ENCODE measurements at places on chromosomes 13 and 19.
A peak's percentile ranks its signal among the peaks of the same experiment; 100 is the strongest.

- DNase-seq = no peak
Measured at GRCh38 chr13:48629277-48629676, 24.5 kb upstream of the CYSLTR2 start.

DNA sequence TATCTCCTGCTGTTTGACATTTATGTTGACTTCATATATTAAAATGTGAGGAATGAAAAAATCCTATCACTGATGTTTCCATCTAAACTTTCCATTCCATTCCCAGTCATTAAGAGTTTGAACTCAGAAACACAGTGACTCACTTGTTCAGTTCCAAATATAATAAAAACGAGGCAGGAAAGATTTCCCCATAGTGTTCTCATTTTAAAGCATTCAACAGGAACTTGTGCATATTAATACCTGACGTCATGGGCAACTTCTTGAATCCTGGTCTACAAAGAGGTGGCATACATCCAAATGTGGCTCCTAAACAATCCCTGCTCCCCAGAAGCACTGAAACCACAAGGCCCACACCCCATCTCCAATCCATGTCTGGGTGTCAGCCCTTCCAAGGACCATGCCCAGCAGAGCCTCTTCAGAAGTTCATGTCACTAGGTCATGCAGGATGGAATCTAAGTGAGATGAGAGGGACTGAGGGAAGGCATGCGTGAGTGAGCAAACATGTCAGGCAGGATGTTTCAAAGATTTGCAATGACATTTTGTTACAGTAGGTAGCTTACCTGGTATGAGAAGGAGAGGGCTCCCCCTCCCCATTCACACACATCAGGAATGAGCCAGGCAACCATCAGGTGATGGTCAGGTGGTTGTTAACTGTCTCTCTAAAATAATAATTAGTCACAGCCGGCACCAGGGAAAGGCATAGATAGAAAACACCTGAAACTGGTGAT, 9.4 kb upstream of the ERVV-2 start:
- no peak for DNase-seq

GRCh38 chr13:65310663-65311328, 1919.3 kb downstream of the PCDH9 start:
- no peak for DNase-seq

DNA sequence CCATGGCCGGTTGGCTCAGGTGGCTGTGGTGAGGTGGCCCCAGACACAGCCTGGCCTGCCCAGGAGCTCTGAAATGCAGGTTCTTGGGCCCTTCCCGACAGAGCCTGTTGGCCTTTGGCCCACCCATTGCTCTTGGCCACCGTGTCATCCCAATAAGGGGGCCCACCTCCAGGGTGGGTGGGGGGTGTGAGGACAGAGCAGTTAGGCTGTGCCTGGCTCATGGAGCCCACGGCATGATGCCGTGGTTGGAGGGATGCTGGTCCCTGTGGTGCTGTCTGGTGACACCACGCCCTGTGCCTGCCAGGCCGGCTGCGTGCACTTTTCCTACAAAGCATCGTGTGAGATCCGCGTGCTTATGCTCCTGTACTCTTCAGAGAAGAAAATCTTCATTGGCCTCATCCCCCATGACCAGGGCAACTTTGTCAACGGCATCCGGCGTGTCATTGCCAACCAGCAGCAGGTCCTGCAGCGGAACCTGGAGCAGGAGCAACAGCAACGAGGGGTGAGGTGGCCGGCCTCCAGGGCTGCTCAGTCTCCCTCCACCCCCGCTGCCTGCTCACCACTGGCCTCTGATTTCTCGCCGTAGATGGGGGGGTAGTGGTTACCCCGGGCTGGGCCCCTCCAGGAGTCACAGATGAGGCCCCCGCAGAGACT, 7.6 kb downstream of the PNKP start:
- DNase-seq = no peak

- DNase-seq = no peak
Measured at GRCh38 chr13:108305655-108306054, 36.1 kb downstream of the TNFSF13B start.

DNA sequence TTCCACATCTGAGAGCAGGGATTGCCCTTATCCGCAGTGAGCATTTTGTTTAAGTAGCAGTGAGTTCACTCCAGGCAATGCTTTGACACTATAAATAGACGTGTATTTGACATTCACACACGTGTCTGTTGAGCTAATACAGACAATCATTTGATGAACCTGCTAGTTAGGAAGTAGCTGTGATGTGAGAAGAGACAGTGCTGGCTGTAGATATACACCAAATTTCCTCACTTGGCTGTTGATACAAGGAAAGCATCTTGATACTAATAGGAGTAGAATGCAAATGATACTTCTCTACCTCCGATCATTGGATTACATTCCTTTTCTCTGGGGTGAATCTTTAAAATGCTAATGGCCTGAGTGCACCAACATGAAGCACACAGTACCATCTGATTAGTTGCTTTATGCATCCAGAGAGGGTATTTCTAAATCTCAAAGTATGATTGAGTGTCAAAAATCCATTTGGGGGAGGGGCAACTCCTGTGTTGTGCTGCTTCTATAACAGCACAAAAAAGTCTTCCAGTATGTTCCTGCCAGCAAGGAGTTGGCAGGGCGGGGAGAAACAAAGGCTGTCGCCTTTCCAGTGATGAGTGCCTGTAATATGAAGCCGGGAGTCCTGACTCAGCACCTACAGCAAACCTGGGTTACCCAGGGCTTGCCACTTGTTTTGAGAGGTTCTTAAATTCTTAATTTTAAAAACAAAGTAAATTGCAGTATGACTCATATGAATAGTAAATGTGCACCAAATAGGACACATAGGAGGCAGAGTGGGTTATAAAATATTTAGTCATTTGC, 7.0 kb downstream of the CUL4A start:
- DNase-seq = no peak

GRCh38 chr13:98325724-98326123, 148.7 kb upstream of the RNF113B start:
- DNase-seq = no peak

DNA sequence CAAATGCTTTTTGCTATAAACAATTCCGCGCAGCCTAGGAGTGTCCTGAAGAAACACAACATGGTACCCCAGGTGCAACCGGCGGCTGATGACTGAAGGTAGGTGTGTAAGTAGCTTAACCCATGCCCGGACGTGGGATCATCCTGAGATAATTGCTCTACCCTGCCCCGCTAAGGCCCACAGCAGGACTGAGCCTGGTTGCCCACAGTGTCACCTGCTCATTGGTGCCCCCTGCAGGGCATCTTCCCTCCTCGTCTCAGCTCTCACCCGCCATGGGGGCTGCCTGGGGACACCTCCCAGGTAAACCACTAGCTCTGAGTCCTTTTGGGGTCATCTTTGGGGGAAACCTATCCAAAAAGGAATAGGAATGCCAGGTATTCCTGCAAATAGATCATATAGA, 22.3 kb downstream of the TMEM161A start:
- peak; percentile 13 for DNase-seq

GRCh38 chr19:12628040-12629022, 17.6 kb downstream of the ZNF791 start:
- DNase-seq = no peak

DNA sequence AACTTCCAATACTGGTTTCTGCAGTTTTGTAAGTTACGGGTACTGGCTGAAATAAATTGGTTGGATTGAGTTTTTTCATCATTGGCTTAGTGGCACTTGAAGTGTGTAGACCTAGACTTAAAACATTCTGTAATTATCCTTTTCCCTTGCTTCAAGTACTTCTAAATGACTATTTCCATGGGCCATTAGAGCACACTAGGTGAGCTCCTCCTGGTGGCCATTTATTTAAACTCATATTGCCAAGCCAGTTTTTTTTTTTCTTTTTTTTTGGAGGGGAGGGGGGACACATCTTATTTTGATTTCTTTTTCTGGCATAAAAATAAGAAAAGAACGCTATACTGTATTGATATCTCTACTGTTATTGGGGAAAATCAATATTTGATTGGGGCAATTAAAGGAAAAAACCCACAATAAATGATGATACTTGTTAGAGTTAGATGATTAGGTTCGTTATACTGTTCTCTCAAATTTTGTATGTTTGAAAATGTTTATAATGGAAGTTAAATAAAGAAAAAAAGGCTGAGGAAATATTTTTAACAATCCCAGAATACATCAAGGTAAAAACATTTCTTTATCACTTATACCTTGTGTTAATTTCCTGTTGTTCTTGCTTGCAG, 82.9 kb downstream of the PDS5B start:
- DNase-seq = peak; percentile 30

GRCh38 chr19:35666251-35666913, at the start of gene UPK1A:
TSS of gene UPK1A (plus strand) at chr19:35666517. CDS start at chr19:35666813, 296 bp downstream.
- no peak for DNase-seq

DNA sequence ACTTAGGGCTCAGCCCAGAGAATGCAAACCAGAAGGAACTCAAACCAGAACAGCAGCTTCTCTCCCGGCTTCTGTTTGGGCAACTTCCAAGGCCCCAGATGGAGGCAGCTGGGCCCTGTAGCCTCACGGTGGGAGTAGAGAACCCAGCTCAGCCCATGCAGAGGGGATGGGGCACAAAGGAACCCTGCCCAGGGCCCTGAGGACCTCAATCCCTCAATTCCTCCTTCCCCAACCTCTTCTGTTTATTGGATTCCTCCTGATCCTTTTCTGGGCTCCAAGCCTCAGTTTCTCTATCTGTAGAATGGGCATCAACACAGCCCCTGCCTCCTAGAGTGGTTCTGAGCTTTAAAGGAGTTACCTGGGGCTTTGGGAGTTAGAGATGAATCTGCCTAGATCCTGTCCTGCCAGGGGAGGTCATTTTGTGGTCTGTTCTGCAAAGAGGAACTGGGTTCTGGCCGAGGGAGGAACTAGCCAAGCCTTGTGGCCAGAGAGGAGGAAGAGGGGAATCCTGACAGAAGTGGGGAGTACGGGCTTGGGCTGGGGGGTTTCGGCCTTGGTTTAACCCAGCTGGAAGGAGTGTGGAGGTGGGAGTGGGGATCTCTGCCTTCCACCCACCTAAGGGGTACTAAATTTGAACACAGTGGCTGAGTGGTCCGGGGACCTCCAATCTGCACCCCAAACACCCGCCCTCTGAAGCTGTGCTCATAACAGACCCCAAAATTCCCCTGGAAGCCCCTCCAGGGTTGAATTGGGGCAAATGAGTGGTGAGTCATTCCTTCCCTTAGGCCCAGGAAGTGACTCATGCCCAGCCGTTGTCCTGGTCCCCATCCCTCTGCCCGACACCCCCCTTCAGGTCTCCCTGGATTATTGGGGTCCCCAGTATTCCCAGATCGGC, 2.7 kb downstream of the ADGRE5 start:
- peak; percentile 43 for DNase-seq

DNA sequence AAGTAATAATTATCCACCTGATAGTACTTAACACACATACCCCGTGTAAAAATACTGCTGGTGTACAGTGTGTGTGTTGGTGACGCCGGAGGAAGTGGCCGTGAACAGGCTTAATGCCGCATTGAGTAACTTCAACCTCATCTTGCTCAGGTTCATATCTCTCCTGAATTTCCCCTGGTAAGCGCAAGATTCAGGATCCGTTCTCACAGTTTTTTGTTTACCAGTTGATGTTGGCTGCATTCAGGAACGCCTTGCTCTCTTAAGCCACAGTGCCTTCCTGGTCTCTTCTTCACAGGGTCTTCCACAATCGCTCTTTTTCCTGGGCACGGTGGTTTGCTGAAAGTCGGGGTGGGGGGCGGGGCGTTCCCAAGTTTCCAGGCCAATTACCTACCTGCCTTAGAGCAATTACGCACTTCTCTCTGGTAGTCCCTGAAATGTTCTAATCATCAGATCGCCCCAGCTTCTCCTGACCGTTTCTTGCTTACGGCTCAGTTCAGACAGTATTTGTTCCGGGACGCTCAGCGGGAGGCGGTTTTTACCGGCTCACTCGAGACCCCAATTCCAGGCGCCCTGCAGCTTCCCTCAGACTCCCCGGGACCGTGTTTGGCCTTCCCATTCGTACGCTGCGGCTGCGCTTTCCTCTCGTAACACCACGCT, 706 bp upstream of the DNAJC3 start:
- DNase-seq = peak; percentile 25

DNA sequence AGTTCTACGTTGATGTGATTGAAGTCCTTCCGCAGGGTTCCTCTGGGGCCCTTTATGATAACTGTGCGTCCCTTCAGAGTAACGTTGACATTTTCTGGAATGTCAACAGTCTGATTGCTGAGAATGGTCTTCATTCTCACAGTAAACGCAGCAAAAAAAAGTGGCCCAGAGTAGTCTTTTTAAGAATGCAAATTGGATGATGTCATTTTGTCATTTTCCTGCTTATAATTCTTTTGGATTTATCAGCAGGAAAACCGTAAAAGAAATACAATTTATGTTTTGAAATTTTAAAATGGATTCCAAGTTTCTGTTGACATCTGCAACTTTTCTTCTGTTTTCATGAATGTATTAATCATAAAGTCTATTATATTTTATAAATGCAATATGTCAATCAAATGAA, 14.8 kb downstream of the URI1 start:
- DNase-seq = no peak

DNA sequence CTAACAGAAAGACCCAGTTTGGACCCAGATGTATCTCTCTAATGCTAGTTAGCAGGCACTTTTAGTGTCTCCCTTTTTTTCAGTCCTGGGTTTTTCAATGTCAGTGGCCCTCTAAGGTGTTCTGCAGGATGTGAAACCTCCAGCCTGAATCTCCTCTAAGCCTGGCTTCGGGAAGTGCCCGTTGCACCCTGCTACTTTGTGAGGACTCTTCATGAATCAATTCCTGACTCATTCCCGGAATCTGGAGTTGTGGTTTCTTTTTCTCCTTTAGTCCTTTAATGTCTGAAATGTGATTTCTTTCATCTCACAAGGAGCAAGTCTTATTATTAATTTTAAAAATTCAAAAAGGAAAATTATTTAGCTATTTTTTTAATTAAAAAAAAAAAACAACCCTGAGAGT, 116.0 kb downstream of the ZNF536 start:
- no peak for DNase-seq

GRCh38 chr13:21478881-21479808, 20.0 kb upstream of the ZDHHC20 start:
- DNase-seq = peak; percentile 53

DNA sequence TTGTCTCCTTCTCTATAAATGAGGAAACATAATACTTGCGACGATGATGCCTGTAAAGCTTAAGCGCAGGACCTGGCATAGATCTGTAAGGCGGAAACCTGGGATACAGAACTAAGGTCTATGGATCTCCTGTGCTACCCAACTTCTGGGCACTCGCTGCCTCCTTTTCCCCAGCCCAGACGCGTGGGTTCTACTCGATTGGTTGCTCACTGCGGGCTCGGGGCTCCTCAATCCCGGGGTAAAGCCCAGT, 615 bp upstream of the PSMC4 start:
- DNase-seq = no peak

GRCh38 chr19:1811472-1811894, 593 bp downstream of the ATP8B3 start:
- DNase-seq = peak; percentile 17

DNA sequence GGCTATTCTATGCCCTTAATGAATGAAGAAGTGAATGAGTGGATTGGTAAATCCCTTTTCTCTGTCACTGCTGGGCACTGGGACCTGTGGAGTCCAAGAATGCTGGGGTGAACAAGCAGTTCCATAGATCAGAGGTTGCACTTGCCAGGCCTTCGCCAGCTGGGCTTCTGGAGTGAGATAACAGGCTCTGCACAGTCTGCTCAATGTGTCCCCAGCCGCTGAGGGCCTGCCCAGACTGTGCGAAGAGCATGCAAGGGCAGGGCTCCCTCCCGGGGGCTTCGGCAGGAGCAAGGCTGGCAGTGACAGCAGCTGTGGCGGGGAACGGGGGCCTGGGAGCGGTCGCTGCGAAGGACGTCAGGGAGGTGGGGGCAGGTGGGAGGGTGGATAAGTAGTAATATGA, 51.3 kb downstream of the ZNF536 start:
- DNase-seq = no peak

Data from central memory CD4-positive, alpha-beta T cell (primary cell).